ENCODE measurements at places on chromosomes 4 and X. TPM values are rescaled to one million over a fixed set of nuclear protein-coding genes. Genes with fewer than 3 reads are reported as not detected.

DNA sequence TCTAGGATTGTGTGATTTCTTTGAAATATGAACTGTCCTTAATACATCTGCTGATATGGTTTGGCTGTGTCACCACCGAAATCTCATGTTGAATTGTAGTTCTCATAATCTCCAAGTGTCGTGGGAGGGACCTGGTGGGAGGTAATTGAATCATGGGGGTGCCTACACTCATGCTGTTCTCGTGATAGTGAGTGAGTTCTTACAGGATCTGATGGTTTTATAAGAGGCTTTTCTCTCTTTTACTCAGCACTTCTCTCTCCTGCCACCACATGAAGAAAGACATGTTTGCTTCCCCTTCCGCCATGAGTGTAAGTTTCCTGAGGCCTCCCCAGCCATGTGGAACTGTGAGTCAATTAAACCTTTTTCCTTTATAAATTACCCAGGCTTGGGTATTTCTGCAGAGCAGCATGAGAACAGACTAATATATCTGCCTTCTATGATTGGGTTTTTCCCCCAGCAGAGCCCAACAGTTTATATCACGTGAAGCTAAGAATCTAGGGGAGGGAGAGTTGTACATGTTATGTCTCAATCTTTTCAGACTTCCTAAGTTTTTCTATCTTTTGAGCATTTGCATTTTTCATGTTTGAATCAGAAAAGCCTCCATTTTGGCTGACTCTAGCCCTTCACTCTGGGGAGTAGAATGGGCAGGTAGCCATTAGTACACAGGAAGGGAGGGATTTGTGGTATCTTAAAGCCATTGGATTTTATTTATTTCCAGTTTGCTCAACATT lies 58.9 kb downstream of the PLAC1 start:
- DNase-seq = no peak

DNA sequence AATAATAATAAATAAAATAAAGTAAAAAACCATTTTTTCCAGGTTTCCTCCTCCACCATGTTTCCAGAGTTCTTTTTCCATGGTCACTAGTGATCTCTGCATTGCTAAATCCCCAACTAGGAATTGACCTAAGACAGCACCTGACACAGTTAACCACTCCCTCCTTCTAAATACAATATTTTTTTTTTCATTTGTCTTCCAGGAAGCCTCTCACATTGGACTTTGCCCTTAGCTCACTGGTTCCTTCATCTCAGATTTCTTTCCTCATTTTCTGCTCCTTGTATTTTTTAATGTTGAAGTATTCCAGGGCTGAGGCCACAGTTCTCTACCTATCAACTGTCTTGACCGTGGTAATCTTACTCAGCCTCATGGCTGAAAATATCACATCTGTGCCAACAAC lies 187.3 kb upstream of the FAM241A start:
- DNase-seq = no peak

CT45A2 gene
- total RNA-seq = not detected

GRCh38 chrX:46577221-46578005 lies 3.8 kb downstream of the CHST7 start:
- DNase-seq = no peak

All from G401 (cell line).